ENCODE measurements at places on chromosomes 3 and 15.

DNA sequence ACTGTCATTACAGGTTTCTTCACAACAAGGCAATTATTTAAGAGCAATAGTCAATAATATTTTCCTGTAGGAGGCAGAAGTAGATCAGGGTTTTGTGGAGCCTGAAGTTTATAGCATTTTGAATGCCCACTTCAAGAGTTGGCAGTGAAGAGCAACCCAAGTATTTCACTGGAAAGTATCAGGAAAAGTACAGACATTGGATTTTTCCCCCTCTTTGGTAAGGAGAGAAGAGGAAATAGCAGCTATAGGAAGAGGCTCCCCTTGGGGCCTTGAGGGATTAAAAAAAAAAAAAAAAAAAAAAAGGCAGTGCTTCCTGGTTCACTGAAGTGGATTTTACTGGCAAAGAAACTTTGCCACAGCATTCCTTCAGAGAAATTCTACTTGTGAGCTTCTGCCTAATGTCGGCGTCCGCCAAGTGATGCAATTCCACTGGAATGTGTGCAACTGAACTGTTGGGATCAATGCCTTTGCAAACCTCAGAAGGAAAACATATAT lies 5.7 kb upstream of the CNTN6 start:
- DNase-seq, result no peak

DNA sequence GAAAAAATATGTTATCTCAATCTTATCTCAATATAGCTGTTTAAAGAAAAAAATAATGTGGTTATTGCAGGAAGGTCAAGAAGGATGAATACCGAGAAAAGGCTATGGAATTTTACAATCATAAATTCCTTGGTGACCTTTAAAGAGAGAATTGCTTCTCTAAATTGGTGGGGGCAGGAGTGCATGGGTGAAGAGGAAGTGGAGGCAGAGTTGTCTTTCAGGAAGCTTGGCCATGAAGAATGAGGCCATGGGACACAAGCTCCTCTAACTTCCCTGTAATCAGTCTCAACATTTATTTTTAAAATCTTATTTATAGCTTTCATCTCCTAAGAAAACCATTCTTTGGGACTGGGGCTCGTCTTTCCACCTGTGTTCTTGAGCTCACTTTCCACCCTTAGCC lies 22.4 kb upstream of the ALDH1A2 start:
- no peak for DNase-seq

DNA sequence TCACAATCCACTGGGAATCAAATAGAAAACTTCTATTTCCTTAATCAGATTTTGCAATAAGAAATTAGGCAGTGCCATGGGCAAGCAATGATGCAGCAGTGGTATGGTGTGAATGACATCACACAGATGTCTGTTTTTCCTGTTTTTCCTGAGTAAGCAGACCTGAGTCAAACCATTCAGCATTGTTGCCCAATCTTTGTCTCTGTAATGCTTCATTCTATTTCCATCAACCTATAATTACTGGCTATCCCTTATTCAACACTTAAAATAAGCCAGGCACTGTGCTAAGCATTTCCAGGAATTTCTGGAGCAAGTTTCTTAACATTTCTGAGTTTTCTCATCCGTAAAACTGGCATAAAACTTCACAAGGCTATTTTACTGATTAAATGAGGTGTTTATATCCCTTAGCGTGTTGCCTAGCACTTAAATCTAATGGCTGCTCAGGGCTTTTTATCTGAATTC lies 11.3 kb upstream of the OXSR1 start:
- DNase-seq, result no peak

DNA sequence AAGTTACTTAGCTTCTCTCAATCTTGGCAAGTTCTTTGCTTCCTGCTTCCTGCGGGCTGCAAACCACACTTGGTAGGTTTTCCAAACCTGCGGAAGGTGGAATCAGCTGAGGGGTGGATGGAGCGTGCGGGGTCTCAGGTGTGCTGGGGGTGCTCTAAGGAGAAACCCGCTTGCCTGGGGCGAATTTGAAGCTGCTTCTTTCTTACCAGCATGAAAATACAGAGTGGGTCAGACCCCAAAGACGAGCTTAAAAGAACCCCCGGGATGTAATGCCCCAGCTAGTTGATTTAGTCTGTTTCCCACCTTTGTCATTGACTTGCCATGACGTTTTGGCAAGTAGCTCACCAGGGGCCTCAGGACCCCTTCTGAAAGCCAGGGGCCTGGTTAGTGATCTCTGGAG lies 28.8 kb upstream of the CORO2B start:
- no peak for DNase-seq

- no peak for DNase-seq
These were observed 73.4 kb downstream of the CCK start for GRCh38 chr3:42192334-42193200.

- DNase-seq, result no peak
These were observed 603 bp downstream of the PLEKHO2 start for GRCh38 chr15:64842096-64842939.

DNA sequence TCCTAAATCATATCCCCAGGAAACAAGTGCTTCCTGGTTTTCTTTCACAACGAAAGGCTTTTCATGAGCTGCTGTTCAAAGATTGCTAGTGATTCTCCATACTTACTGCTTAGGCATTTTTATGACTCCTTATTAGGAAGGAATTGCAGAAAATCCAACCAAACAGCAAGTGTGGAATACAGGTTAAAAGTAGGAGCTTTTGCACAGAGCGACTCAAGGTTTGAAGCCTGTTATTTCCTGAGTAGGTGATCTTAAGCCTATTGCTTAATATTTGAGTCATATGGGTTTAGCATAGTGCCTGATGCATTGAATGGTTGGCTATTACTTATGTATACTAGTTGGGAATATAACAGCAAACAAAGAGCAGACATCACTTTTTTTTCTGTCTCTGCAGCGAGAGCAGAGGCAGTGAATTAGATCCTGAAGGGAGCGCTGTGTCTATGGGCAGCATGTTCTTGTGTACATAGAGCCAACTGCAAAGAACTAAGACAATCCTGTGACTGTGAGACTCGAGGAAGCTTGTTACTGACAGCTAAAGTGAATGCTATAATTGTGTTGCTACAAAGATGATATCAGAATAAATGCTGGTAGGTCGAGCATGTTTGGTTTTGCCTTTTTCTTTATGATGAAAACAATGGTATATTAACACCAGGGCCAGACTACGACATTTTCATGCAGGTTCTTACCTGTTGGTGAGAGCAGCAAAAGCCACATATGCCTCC lies 6.3 kb downstream of the TM4SF1 start:
- DNase-seq, result no peak

DNA sequence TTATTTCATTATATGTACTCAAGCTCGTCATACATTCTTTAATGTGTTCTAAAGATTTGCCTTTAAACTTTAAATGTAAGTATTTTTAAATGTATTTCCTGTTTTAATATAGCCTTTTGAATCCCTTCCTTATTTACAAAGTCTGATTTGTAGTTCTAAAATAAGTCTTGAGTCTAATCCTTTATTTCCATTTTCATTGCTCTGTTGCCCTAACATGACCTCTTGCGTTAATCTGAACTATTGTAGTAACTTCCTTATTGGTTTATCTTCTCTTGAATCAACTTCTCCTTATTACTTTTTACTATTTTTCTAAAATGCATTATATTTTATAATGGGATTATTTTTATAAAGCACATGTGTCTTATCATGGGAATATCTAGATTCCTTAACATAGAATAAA lies 24.0 kb downstream of the KNL1 start:
- no peak for DNase-seq

DNA sequence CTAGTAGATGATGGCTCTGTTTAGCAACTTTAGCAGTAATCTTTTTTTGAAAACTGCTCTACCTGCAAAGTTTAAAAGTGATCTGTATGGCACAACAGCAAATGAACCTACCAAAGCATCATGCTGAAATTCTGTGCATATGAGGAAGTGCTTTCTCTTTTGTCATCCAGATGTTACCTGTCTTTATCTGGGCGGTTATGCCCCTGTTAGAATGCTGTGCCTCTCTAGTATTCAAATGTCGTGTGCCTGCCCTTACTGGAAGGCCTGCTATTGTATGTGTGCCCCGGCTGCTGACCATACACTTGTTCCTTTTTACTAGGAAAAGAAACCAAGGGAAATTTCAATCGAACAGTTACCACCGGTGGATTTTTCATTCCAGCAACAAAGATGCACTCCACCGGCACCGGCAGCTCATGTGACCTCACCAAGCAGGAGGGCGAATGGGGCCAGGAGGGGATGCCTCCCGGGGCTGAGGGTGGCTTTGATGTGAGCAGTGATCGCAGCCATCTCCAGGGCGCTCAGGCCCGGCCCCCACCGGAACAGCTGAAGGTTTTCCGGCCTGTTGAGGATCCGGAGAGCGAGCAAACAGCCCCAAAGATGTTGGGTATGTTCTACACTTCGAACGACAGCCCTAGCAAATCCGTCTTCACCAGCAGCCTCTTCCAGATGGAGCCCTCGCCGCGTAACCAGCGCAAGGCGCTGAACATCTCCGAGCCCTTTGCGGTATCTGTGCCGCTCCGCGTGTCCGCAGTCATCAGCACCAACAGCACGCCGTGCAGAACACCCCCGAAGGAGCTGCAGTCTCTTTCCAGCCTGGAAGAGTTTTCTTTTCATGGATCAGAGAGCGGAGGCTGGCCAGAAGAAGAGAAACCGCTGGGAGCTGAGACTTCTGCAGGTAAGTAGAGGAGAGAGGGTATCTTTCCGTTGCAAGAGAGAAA lies 61.6 kb downstream of the TMEM39A start:
- no peak for DNase-seq

- DNase-seq, result no peak
These were observed 24.1 kb upstream of the GP9 start for GRCh38 chr3:129036222-129037092.

- no peak for DNase-seq
These were observed 198.9 kb downstream of the AGBL1 start for GRCh38 chr15:86278586-86278985.

- no peak for DNase-seq
These were observed 43.7 kb upstream of the PRICKLE2 start for GRCh38 chr3:64268926-64269325.

DNA sequence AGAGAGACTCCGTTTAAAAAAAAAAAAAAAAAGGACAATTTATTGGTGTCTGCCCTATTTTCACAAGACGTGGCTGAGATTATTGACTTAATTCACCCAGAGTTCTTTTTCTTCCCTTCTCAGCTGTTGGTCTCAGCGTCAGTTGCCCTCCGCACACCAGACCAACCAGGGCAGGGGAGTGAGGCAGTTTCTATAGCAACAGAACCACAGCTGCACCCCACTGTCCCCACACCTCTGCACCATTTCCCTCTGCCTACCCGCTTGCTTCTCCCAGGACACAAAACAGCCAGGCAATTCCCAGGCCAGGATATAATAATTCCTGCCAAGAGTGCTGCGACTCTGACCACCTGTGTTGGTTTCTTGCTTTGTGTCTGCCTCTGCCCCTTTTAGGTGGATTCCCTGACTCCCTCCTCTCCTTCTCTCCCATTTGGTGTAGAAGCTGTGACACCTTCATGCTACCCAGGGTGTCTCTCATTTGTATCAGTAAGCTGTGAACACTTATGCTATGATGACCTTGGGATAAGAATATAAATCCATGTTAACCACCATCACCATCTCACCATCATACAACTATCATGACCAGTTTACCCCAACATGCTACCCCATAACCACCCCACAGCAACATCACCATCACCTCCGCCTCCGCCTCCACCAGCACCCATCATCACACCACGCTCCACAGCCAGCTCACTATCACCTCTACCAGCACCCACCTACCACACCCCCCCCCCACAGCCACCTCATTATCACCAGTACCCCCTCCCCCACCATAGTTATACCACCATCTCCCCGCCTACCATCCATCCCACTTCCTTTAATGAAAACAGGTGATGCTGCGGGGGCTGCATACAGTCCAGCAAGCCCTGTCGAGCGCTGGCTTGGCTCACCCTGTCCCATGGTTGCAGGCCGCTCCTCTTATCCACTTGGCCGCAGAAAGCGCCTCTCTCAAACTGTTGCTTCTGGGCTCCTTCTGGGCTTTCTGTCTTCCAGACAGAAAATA lies 589 bp downstream of the EPB42 start:
- no peak for DNase-seq

DNA sequence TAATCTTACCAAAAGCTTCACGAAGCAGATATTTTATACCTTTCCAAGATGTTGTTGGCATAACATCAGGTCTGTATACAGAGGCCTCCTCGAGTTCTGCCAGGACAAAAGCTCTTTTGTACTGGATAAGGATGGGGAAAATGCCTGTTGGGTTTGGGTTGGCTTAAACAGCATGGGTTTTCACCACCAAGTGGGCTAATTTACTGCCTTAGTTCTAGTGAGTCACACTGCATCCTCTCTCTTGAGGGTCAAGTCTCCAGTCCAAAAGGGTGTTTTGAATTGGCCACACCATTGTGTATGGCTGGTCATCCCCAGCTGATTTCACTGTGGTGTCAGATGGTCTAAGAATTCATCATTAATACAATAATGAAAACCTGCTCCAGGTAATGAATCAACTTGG lies 26.1 kb upstream of the BHLHE40 start:
- DNase-seq, result no peak

DNA sequence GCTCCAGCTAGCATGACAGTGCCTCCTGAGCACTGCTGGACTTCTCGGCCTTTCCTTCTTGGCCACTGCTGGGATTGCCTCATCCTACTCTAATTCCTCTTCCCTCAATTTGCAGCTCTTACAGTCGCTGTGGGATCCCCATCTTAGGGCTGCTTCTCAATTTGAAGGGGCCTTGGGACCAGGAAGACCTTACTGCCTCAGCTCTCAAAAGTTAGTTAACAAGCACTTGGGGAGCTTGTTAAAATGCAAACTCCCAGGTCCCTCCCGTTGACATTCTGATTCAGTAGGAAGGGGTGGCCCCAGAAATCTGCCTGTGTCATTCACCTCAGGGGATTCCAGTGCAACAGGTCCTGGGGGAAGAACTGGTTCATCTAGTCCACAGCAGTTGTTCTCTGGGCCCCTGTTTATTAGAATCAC lies 14.8 kb downstream of the BDH1 start:
- DNase-seq, result no peak

DNA sequence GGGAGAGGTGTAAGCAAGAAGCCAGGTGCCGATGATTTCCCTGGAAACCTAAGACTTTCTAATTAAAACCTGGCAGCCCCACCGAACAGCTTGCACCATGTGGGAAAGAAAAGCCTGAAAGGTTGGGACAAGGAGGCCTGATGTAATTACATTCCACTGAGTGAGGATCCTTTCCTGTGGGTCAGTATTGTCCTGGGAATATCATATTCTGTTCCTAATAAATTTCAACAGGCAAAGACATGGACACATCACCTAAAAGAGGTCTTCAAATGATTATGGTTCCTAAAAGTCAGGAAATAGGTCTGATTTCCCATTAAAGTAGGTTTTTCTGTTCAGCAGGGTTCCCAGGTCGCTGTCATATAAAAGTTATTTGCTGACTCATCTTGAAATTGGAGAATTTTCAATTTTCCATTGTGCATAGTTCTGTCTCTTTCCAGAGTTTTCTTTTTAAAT lies 58.5 kb downstream of the DUT start:
- DNase-seq, result no peak

DNA sequence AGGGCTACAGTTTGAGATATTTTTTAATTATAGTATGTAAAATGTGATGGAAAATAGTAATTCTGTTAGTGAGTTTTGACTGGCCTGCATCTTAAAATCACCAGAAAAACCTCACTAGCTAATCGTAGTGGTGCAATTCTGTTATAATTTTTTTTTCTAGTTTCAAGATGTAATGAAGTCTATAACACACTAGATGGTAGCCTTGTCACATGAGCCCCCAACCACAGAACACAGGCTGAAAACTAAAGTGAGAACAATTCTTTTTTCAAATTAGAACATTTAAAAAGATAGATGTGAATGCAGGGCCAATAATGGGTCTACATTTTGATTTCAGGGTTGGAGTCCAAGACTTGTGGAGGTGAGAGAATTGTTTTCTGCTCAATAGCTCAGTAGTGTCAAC lies 83.3 kb upstream of the KCNH8 start:
- no peak for DNase-seq

GRCh38 chr3:45120359-45121158 lies 25.6 kb downstream of the CDCP1 start:
- DNase-seq, result no peak

- DNase-seq, result no peak
These were observed 16.1 kb upstream of the RAD54L2 start for GRCh38 chr3:51522273-51522962.
